COR-L47 (cell line): ENCODE measurements at places on chromosomes 16 and 17.

DNA sequence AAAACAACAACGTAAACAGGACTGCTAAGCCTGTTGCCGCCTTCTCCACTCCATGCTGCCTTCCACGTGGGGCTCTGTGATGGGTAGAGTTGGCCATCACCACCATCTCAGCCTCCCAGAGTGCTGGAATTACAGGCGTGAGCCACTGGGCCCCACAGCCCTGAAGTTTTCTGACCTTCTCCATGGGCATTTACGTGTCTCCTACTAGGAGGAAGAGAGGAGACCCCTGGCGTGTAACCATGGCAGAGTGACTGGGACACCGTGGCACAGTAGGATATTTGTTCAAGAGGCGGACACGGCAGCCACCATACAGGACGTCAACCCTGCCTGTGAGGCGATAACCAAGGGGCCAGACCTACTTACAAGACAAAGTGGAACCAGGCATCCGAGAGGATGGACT lies 31.1 kb downstream of the TRPV3 start:
- DNase-seq: no peak

- no peak for DNase-seq
Observed at GRCh38 chr16:26569793-26570192, 496.9 kb upstream of the C16orf82 start.

GRCh38 chr17:80259457-80260068 lies 1.1 kb upstream of the RNF213 start:
- DNase-seq: no peak

GRCh38 chr17:13561606-13562270 lies 40.0 kb downstream of the HS3ST3A1 start:
- no peak for DNase-seq

DNA sequence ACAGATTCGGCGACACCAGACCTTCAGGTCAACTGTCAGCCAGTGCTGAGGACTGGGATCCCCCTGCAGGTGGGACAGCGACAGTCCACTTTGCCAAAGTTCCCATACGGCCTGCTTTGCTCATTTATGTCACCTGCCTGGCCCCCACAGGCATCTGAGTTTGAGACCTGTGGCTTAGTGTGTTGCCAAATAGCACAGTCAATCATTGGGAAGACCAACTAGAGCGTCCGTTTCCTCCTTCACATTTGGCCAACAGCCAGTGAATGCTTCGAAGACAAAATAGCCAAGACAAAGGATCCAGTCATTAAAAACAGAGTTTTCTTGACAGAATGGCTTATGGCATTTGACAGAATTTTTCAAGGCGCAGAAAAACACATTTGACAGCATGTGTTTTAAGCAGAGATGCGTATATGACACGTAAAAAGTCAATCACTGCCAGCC lies 113.8 kb downstream of the ABCC12 start:
- peak; percentile 14 for DNase-seq

GRCh38 chr17:73359987-73360410 lies 48.2 kb upstream of the CDC42EP4 start:
- peak; percentile 62 for DNase-seq

- DNase-seq: no peak
Observed at GRCh38 chr17:36153895-36154610, 22.4 kb downstream of the TBC1D3B start.

GRCh38 chr17:46053911-46054534 lies 55.0 kb downstream of the STH start:
- DNase-seq: no peak

DNA sequence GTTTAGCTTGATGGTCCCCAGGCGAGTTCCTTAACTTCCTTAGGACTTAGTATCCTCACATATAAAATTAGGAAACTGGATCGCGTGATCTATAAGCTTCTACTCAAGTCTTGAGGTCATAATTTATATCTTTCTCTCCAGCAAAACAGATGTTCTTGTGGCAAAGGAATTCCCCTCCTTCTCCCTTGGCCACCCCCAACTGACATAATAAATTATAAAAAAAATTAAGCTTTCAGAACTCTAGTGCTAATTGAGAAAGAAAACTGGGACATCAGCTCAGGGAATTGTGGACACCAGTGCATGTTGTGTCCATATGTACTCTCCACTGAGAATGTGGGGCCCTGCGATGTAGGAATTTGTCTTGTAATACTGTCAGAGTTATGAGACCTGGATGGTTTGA lies 13.5 kb downstream of the GNAO1 start:
- no peak for DNase-seq

GRCh38 chr16:2090777-2091546 lies 43.2 kb downstream of the TSC2 start:
- DNase-seq: no peak

GRCh38 chr16:19014461-19014860 lies 30.7 kb downstream of the TMC7 start:
- DNase-seq: no peak

GRCh38 chr17:74798239-74798707 lies 22.1 kb upstream of the NAT9 start:
- DNase-seq: no peak

- DNase-seq: no peak
Observed at GRCh38 chr16:64426131-64426666, 695.7 kb downstream of the CDH11 start.

GRCh38 chr17:12463102-12463501 lies 202.6 kb upstream of the MYOCD start:
- DNase-seq: no peak

- no peak for DNase-seq
Observed at GRCh38 chr17:6374271-6374691, 60.6 kb downstream of the AIPL1 start.

DNA sequence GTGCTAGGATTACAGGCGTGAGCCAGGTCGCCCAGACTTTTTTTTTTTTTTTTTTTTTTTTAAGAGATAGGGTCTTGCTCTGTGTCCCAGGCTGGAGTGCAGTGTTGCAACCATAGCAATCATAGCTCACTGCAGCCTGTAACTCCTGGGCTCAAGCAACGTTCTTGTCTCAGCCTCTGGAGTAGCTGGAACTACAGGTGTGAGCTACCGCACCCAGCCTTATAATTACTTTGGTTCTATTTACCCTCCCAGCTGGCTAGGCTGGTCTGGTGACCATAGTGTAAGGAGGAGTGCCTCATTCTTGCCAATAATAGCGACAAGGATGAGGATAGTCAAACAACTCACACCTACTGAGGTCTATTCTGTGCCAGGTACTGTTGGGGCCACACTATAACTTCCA lies 39.6 kb upstream of the USP7 start:
- DNase-seq: peak; percentile 72

GRCh38 chr17:81511804-81512561 lies 616 bp downstream of the ACTG1 start:
- DNase-seq: peak; percentile 43

DNA sequence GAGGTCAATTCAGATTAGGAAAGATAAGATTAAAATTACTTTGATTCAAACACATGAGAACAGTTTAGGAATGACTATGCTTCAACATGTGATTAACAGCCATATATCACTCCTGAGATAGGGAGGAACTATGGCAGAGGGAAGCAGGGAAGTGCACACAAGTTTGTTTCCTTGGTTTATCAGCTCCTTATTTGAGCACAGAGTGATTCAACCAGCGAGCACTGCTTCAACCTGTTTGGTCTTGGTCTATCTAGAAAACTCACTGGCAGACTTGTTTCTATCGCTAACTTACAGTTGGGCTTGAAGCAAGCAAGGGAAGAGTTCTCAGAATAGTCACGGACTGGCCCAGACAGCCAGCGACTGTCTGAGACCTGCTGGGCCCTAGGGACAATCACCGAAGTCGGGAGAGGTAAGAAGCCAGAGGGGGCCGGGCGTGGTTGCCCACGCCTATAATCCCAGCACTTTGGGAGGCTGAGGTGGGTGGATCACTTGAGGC lies 23.5 kb downstream of the TUBG1 start:
- DNase-seq: no peak

DNA sequence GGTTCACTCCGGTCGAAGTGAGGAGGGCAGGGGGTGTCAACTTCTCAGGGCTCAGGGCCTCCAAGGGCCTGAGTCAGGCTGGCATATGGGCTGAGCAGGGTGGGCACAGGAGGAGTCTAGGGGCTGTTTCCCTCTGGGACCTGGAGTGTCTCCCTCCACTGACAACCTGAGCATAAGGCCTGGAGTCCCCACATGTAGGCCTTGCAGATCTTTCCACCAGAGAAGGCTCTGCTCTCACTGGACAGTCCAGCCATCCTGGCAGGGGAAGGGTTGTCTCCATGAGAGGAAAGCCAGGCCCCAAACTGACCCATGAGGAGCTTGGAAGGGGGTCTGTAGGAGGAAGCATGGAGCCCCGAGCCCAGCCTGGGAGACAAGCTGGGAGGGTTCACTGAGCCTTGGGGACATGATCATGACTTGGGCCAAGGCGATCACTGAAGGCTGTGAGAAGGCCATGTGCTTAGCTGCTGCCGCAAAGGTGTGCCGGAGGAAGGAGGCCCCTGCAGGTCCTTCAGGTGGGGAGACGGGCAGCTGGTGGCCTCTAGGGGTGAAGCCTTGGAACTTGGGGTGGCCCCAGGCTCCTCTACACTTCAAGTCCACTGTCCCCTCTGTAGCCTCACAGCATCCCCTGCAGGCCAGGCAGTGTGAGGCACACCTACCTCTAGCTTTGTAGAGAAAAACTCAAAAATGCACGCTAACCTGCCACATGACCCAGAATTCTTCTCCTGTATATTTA lies 9.9 kb downstream of the CMTM2 start:
- DNase-seq: no peak

DNA sequence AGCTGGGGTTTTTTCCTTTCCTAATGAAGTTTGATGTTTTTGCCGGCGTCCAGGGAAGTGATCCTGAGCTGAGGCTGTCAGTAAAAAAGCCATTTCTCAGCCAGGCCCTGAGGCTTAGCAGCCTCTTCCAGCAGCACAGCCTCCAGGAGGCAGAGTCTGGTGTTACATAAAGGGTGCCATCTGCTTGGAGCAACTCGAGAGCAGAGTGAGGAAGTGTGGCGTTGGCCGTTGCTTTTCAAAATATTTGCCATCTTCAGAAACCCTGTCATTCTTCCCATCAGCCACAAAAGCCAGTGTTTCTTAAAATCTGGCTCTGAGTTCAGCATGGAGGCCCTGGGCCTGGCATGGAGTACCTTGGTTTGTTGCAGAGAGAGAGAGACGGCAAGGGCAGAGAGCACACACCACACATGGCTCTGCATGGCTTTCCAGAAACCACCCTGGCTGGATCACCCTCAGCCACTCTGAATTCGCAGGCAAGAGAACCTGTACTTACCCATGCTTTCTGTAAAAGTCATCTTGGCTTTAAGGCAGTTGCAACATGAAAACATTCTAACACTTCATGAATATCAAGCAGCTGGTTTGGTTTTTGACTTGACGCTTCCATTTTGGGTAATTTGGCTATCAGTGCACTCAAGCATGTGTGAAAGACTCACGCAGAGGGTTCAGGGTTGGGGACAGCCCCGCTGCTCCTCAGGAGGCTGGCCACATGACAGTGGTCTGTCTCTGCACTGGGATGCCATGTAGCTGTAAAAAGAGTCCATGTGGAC lies 21.0 kb downstream of the PMM2 start:
- DNase-seq: no peak

DNA sequence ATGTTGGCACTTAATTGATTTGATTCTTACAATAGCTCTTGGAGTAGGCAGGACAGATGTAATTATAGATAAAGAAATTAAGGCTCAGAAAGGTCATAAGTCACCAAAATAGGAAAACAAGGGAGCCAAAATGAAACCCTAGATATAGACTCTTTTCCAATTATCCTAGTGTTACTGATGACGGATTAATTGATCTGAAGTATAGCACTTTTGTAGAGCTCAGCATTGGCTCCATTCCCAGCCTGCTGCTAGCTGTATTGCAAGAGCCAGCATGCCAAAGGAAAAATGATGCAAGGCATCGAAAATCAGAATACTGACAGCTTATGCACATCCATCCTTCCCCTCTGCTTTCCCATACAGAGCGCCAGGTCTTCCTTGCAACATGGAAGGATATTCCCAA lies 21.6 kb upstream of the RASL10B start:
- DNase-seq: no peak

DNA sequence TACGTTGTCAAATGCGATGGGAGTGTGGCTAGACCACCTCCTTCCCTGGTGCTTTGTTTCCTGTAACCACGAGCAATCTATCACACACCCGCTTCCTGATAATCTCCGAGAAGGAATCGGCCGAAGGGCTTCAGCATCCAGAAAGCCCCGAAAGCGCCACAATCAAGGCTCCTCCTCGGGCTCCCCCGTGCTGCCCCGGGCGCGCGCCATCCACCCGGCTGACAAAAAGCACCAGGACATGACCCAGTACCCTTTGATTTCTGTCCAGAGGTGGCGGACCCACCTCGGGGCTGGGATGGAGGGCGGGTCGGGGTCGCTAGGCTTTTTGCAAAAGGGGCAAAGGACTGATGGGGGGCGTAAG lies 743 bp upstream of the ARMC7 start:
- DNase-seq: no peak

DNA sequence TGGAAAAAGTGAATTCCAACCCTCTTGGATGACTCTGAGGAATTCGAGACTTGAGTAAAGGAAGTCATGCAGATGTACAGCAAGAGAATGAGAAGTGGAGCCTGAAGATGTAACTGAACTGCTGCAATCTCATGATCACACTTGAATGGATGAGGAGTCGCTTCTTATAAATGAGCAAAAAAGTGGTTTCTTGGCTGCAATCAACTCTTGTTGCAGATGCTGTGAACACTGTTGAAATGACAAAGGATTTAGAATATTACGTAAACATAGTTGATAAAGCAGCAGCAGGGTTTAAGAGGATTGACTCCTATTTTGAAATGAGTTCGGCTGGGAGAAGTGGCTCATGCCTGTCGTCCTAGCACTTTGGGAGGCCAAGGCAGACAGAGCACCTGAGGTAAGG lies 25.5 kb downstream of the ASPA start:
- no peak for DNase-seq

- DNase-seq: no peak
Observed at GRCh38 chr17:57113011-57113410, 28.0 kb downstream of the AKAP1 start.

GRCh38 chr17:65324611-65325342 lies 187.6 kb downstream of the RGS9 start:
- no peak for DNase-seq

DNA sequence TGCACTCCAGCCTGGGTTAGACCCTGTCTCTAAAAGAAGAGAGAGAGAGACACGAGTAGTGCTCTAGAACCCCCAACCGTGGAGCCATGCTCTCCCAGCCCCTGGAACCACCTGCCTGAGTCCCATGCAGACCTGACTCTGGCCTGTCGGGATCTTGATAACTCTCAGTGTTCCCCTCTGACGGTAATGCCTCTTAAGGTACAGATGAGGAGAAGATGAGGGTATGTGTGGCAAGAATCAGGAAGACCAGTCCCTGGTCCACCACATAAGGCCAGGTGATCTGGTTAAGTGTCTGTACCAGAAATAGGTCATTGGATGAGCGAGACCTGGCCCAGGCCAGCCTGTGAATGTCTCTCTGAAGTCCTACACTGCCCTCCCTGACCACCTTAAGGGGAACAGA lies 18.4 kb downstream of the OSBPL7 start:
- DNase-seq: no peak

DNA sequence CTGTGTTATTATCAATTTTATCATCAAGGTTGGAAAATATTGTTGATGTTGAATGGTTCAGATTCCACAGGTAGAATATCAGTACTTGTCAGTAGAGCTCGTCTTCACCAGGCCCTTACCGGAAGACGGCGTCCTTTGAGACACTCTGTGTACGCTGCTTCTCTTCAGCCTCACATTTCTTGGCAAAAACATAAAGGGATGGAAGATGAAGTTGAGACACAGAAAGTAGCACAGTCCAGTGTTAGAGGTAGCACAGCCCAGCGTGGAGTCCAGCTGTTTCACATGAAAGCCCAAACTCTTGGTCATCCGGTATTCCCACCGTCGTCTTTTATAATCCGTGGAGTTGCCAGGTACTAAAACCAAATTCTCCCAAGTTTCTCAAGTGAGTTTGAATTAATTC lies 30.4 kb downstream of the ATP2C2 start:
- no peak for DNase-seq
